RWPE2 (cell line): ENCODE measurements at places on chromosomes 1 and 21.

DNA sequence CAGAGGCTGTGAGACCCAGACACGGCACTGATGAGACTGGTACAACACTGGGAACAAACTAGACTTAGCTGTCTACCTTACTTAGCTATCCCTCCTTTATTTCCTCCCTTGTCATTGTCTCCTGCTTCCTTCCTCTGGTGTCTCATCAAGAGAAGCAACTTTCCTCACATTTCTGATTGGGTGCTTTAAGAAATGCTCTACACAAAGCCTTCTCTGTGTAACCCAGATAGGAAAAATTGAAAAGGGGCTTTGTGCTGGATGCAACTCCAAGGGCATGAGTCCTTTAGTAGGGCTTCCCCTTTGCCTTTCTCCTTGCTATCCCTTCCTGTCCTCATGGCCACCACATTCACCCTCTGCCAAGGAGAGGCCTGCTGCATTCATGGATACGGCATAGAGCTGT, 274.5 kb downstream of the VAV3 start:
- no peak for DNase-seq

- peak; percentile 42 for DNase-seq
Observed at GRCh38 chr1:3019007-3019515, 2.2 kb upstream of the ACTRT2 start.

- peak; percentile 48 for DNase-seq
Observed at GRCh38 chr1:53076721-53077598, 14.9 kb downstream of the PODN start.

- no peak for DNase-seq
Observed at GRCh38 chr21:36384885-36385232, 333 bp upstream of the CHAF1B start.
